Stimulated activated CD4-positive, alpha-beta T cell treated with anti-CD3 and anti-CD28 coated beads, Interleukin-4, amount 100 ng/mL, for 1 hour (primary cell): ENCODE measurements at places on chromosomes 2 and 18.

- DNase-seq, result no peak
Measured at GRCh38 chr2:42846932-42847595, 54.7 kb upstream of the HAAO start.

GRCh38 chr2:20037660-20038059, 13.8 kb downstream of the LAPTM4A start:
- DNase-seq, result no peak

DNA sequence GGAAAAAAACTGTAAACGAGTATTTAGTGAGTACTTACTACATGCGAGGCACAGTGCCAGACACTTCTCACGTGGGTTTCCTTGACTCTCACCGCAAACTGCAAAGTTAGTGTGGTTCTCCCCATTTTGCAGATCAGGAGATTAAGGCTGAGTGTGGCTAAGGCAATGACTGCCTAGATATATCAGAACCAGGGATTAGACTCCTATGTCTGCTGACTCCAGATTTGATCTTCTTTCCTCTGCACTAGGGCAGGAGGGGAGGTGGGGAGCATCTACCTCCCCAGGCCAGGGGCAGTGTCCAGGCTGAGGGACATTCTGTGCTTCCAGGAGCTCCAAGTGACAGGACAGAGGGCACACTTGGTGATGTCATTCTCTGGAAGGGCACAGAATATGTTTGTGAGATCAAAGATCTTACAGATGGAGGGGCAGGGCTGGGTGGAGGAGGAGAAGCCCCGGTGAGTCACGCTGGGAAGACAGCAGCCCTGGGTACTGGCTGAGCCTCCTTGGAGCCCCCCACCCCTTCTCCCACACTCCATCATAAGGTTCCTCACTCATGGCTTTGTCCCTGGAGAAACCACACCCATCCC, 92.4 kb downstream of the RHOB start:
- DNase-seq, result no peak

DNA sequence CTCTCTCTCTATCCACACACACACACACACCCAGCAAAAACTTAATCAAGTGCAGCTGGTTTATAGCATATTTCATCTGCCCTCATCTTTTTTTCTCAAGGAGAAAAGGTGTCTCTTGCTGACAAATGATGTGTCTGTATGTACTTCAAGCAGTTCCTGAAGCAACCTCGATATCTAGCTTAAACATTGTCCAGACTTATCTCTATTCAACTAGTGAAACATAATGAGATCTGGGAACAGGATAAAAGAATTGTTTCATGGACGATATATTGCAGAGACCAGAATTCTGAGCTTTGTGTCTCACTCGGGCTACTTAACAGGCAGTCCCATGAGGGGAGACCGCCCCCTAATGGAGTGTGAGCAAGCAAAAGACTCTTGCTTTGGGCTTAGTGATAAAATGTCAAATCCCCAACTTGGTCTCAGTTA, 929.2 kb upstream of the SOX11 start:
- DNase-seq, result no peak

DNA sequence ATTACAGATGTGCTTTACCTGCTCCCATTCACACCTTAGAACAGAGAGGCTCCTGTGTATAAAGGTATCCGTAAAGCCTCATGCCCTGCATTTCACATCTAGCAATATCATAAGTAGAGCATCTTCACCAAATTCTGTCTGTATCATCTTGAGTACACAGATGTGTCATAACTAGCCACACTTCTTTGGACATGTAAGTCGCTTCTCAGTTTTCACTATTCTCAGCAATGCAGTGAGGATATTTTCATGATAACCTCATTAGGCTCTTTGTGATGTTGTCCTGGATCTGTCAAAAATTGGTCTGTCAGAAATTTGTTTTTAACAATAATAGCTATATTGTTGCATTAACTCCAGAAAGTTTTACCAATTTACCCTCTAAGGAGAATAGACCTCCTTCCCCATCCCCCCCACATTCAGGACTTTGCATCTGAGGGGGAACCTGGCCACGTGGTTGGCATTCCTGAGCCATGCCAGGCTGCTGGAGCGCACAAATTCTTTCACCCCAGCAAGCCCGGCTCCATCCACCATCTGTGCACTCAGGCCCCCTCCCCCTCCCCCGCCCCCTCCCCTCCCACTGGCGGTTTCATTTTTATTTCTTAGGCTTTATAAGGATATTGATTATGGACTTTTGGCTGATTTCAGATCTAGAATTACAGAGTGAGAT, 34.1 kb downstream of the AGAP1 start:
- DNase-seq, result no peak

DNA sequence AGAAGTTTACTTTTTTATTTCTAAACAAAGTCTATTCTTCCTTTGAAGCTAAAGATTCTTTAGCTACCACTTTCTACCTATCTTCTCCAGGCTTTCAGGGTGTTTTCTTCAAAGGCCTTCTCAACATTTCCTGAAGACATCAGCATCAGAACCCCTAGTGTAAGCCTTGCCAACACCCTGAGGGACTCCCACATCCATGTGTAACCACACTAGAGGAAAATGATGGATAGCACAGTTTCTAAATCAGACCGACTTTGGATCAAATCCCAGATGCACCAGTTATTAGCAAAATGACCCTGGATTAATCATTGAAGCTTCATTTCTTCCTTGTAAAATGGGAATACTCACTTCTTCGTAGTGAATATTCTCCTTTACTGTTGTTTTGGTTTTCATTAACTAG, 4.7 kb upstream of the TTN start:
- no peak for DNase-seq

GRCh38 chr2:216516730-216517350, 18.2 kb downstream of the RPL37A start:
- no peak for DNase-seq

DNA sequence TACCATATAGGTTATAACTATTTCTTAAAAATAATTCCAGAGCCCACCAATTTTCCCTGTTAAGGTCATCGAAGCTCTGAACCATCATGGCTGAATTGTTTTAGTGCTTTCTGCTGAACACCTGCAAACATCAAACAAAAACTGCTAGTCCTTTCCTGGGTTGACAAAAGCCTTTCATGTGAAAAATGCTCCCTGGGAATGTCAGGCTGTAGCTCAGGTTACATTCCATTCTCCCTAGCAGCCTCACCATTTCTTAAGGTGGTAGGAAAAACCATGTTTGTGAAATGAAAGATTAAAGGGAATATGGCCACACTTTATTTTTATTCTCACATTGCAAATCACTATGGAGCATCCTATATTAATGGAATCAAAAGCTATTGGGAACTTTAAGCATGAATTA, 5.7 kb downstream of the TCF4 start:
- DNase-seq, result no peak

DNA sequence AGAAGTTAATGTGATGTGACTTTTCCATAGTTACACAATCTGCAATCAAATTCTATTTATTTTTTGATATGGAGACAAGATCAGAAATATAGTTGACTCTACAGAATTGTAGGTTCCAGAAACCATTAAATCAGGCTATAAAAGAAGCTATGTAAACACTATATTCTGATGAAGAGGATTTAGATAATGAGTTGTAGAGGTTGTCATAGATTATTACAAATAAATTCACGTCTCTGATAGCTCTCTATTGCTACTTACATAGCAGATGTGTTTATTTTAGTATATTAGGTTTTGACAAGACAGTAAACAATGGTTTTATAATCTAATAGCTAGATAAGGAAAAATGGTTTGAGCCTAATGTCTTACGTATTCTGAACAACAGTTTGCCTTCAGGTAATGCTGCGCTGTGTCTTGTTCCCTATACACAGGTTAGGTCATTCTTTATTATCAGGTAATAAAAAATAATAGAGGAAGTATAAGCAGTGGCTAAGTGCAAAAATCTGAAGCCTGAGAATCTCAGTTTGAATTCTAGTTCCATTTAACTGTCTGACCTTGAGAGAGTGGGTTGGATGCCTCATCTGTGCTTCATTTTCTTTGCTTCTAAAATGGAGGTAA, 93.4 kb downstream of the PPP1R1C start:
- DNase-seq, result no peak

DNA sequence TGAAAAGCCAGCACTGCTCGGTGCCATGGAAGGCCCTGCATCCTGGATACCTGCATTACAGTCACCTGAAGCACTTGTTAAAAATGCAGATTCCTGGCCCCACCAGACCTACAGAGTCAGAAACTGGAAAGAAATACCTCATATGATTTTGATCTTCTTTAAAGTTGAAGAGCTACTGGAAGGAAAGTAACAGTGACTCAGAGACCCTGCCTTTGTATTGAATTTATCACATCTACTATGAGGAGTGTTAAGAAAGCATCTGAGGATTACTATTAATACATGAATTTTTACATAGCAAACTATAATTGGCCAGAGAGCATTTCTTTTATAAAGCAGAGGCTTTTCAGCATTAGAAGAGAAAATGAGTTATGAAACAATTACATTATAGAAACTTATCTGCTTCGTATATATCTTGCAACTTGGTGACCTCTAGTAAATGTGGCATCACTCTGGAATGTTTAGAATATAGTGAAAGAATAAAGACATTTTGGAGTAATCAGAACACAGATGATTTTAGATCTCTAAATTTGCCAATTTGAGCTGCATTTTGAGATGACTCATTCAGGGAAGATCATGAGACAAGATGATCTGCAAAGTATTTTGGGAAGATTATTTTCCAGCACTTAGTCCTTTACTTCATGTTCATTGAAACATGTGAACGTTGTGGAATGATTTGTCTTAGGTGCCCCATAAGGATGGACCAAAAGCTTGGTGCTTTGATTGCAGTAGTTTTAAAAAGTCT, 12.2 kb downstream of the PTPRM start:
- no peak for DNase-seq

DNA sequence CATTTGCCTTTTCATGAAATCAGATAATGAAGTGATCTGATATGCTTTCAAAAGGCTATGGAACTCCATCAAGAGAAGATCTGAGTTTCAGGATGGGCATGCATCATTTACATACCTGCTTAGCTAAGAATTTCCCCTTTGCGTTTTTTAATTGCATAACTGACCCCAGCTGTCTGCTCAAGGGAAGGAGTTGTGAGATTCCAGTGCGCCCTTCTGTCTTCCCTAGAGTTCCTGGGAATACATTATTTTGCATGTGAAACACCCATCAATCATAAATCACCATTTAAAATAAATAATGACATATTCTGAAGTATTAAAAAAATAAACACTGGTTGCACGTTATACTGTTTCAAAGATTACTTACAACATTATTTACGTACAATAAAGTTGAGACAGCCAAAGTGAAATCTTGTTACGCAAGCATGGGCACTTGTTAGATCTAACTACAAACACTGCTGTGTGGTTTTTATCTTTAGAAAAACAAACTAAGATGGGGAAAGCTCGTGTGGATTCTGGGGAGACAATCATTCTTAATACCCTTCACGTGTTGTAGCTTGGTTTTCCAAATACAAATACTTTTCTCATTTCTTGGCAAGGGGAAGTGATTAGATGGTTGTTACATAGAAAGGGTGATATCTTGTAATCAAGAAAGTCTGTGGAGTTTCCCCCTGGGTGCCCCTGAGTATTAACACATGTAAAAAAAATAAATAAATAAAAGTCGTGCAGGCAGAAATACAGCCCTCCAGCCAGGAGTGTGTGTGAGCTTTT, 125.7 kb upstream of the LMAN1 start:
- DNase-seq, result no peak

DNA sequence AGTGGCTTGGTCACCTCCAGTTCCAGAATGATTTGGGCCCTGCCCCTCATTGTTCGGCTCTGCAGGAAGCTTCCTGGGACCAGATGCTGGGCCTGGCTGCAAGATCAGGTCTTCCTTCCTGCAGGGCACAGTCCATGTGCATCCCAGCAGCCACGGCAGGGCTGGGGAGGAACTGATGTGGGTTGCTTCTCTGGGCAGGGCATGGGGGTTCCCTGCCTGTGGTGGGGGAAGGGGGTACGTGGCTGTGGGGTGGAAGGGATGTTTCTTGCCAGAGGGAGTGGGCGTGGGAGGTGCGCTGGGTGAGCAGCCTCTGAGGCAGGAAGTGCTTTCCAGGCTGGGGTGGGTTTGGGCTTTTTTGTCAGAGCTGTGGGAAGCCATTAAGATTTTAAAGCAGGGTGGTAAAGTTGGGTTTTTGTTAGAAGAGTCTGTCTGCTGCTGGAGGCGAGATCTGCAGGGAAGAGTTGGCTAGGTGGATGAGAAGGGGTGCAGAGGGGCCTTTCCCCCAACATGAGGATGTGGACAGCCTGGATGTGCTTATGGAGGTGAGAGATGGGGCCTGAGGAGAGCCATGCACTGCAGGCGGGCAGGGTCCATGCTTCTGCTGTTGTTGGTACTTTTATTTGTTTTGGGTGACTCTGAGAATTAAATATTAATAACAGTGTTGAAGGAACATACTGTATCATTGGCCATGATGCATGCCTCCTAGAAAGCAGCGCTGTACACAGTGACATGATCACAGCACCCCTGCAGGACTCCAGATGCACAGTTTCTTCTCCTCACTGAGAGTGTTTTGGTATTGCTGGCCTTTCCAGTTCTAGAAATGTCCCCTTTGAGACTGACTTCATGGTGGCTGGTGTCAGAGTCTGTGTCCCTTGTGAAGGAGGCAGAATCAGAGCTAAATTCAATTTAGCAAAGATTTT, 45.3 kb downstream of the DGKD start:
- peak; percentile 44 for DNase-seq

- DNase-seq, result peak; percentile 19
Measured at GRCh38 chr2:170818036-170818751, 1.5 kb downstream of the GAD1 start.

DNA sequence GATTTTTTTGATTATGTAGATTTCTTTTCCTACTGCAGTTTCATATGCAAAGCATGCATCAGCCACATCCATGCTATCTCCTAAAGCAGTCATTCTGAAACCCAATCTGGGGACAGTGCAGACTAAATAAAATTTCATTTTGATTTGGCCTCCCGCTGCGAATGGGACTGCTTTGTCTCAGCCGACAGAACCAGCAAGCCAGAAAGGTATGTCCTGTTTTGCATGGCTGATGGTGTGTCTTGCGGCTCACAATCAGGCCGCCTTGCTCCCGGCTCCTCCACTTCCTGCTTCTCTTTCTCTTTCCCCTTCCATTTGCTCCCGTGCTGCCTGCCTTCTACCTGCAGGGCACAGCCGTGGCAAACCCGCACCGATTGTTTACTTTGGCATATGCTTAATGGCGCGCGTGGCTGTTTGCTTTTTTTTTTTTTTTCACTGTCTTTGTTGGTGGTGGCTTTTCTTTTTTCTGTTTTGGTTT, 419.6 kb upstream of the POU3F3 start:
- DNase-seq, result no peak

DNA sequence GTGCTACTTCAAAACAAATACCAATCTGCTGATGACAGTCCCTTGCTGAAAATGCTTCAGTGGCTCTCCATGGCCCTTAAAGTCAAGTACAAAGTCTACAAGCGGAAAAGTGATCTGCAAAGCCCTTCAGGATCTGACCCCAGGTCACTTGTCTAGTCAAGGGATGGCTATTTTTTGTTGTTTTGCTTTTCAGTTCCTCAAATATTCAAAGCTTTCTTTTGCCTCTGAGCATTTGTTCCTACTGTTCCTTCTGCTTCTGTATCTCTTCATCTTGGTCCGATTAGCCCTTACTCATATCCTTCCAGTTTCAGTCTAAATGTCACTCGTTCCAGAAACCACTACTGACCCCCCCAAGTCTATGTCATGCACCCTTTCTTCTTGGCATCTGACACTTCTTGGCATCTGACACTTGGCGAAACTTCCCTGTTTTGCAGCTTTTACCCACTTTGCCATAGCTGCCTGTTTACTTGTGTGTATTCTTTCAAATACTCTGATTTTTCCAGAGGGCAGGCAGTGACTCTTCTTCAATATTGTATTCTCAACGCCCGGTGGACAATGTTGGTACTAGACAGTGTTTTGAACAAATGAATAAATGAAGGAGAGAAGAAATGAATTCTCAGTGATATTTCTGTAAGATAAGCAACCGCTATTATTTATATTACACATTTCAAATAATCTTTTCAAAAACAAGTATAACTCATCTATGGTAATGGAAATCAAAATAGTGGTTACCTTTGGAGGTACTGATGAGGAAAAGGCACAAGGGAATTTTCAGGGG, 175.9 kb upstream of the FN1 start:
- DNase-seq, result no peak
